ENCODE measurements at places on chromosomes 4 and X. TPM values are rescaled to one million over a fixed set of nuclear protein-coding genes. Genes with fewer than 3 reads are reported as not detected.

The CLDN22 gene
- not detected for total RNA-seq

The SCRG1 gene
- total RNA-seq = not detected

The FGA gene
- total RNA-seq = not detected

GRCh38 chr4:8835521-8836365, 35.9 kb downstream of the HMX1 start:
- no peak overlapping the region for H3K4me3 ChIP-seq
- no peaks in the 10 kb centered on the region for H3K27me3 ChIP-seq
- H3K4me1 ChIP-seq = no peaks in the 10 kb centered on the region
- H3K27ac ChIP-seq = no peak overlapping the region
- H3K36me3 ChIP-seq = no peaks in the 10 kb centered on the region

DNA sequence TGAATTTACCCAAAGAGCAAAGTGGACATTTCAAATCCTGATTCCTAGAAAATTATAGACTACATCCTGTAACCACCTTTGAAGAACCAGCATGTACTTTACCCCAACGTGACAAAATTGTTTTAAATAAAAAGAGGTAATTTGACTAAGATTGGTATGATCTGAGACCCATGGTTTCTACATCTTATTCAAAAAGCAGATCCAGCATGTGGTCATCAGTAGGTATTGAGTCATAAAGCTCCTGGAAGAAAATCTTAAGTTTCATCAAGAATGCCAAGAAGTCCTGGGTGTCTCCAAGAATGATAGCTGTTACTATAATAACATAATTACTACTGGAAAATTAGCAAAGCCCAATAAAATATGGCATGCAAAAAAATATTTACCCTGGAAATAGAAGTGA, 61.8 kb downstream of the NFKB1 start:
- DNase-seq = peak; percentile 15
- H3K4me1 ChIP-seq = peaks cover 13% of the 10 kb centered on the region
- no peak overlapping the region for H3K4me3 ChIP-seq
- no peak overlapping the region for H3K27ac ChIP-seq

- H3K4me3 ChIP-seq = no peak overlapping the region
- H3K27ac ChIP-seq = peak overlapping the region; percentile 36
- peaks cover 80% of the 10 kb centered on the region for H3K36me3 ChIP-seq
- H3K4me1 ChIP-seq = peaks cover 9% of the 10 kb centered on the region
- no peak for DNase-seq
- H3K27me3 ChIP-seq = no peaks in the 10 kb centered on the region
These were observed 24.2 kb downstream of the NELFA start for GRCh38 chr4:1984406-1985191.

DNA sequence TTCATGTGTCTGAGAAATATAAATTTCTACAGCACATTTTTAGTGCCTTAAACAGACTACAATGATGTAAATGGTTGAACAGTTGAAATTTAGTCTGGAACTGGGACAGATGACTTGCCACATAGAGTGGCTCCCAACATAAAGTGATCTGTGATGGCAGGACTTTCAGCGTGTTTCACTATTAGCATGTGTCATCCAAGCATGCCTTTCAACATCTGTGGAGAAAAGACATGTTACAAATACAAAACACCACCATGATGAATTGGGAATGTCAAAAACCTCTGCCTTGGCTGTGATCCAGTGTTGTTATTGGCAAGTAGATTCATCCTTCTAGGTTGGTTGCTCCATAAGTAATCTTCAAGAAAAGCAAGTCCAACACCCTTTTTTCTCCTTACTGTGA, 348.7 kb downstream of the MAPK10 start:
- H3K4me1 ChIP-seq = peaks cover 6% of the 10 kb centered on the region
- no peak overlapping the region for H3K4me3 ChIP-seq
- H3K27ac ChIP-seq = peak overlapping the region; percentile 33
- peak; percentile 98 for DNase-seq
- H3K27me3 ChIP-seq = no peaks in the 10 kb centered on the region

- peak overlapping the region; percentile 92 for H3K27ac ChIP-seq
- H3K36me3 ChIP-seq = no peaks in the 10 kb centered on the region
- no peak for DNase-seq
- H3K4me3 ChIP-seq = peak overlapping the region; percentile 87
- H3K27me3 ChIP-seq = peaks cover 58% of the 10 kb centered on the region
- peaks cover 6% of the 10 kb centered on the region for H3K4me1 ChIP-seq
These were observed 6.2 kb upstream of the ZBTB33 start for GRCh38 chrX:120244395-120244734.

DNA sequence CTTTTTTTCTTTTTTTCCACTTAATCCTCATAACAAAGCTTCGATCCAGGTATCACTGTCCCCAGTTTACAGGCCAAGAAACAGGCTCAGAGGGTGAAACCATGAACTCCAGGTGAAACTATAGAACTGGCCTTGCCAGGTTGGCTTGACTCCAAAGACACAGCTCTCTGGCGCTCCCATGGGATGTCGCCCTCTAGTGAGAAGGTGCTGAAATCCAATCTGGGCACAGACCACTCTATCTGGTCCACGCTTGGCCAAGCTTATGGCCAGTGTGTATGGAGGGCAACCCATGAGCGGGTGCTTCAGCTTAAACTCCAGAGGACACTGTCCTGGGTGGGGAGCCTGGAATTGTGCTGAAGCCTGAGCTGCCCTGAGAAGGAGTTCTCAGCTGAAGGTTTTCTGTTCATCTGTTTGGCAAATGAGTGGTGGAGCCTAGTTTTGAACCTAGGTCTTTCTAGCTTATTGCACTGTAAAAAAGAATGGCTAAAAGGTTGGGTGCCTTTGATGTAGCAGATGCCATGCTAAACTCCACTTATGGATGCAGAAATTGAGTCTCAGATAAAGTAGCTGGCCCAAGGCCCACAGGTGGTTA, 70.5 kb downstream of the SEL1L3 start:
- no peak overlapping the region for H3K4me3 ChIP-seq
- H3K27ac ChIP-seq = peak overlapping the region; percentile 35
- no peaks in the 10 kb centered on the region for H3K27me3 ChIP-seq
- no peaks in the 10 kb centered on the region for H3K4me1 ChIP-seq

- DNase-seq = no peak
- no peaks in the 10 kb centered on the region for H3K27me3 ChIP-seq
- no peak overlapping the region for H3K4me3 ChIP-seq
- H3K4me1 ChIP-seq = peaks cover 15% of the 10 kb centered on the region
These were observed 122.5 kb upstream of the IL15 start for GRCh38 chr4:141513866-141514265.

- no peaks in the 10 kb centered on the region for H3K36me3 ChIP-seq
- H3K27me3 ChIP-seq = no peaks in the 10 kb centered on the region
- no peak overlapping the region for H3K27ac ChIP-seq
- no peak overlapping the region for H3K4me3 ChIP-seq
These were observed 1003.6 kb downstream of the FAT4 start for GRCh38 chr4:126318376-126318775.

- peaks cover 14% of the 10 kb centered on the region for H3K36me3 ChIP-seq
- H3K27me3 ChIP-seq = no peaks in the 10 kb centered on the region
- peak overlapping the region; percentile 99 for H3K27ac ChIP-seq
- peaks cover 23% of the 10 kb centered on the region for H3K4me1 ChIP-seq
- no peak for DNase-seq
These were observed 677 bp upstream of the CENPC start for GRCh38 chr4:67546004-67546356.

Measured in MCF 10A (cell line).